ENCODE measurements at places on chromosomes 1 and 21.

GRCh38 chr1:4652631-4653327 lies 1.6 kb upstream of the AJAP1 start:
- peak; percentile 95 for DNase-seq

GRCh38 chr1:65266476-65266875 lies 42.9 kb upstream of the DNAJC6 start:
- DNase-seq, result no peak

GRCh38 chr1:153541641-153542590 lies 1.2 kb upstream of the S100A5 start:
- peak; percentile 31 for DNase-seq

- peak; percentile 63 for DNase-seq
These were observed 8.4 kb downstream of the UBASH3A start for GRCh38 chr21:42411891-42412635.

GRCh38 chr1:14017531-14017961 lies 317.6 kb downstream of the PRDM2 start:
- DNase-seq, result no peak

- DNase-seq, result no peak
These were observed 36.5 kb upstream of the RIPK4 start for GRCh38 chr21:41803316-41803715.

- no peak for DNase-seq
These were observed 95.0 kb upstream of the C1orf105 start for GRCh38 chr1:172325531-172325930.

- no peak for DNase-seq
These were observed 12.7 kb downstream of the INSL5 start for GRCh38 chr1:66788231-66788939.
